ENCODE measurements at places on chromosomes 6 and 20. TPM values are rescaled to one million over a fixed set of nuclear protein-coding genes. Genes with fewer than 3 reads are reported as not detected.

DNA sequence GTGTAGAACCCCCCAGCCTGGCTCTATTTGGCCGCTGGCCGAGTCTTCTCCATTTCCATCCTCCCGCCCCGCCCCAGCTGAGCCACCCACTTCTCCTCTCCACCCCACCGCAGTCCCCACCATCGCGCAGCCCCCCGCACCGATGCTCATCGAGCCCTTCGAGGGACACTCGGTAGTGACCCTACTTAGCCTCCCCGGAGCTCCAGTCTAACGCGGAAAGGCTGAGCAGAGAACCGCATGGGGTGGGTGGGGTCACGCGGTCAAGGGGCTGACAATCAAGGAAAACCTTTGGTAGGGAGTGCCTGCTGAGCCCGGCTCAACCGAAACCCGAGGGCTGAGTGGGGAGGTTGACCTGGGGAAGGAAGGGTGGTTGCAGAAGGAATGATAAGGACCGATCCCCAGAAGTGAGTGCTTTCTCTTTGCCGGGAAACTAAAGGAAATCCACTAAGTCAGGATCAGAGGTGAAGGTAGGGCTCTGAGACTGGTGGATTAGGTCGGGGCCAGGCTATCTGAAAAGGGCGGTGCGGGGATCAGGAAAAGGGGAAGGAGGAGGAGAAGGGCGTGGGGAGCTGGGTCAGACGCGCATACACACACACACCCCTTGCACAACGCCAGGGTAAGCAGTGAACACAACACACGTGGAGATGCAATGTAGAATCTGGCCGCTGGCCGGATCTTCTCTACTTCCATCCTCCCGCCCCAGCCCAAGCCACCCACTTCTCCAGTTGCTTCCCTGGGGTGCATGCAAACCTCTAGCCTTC is 49.8 kb downstream of the CPXM1 start:
- DNase-seq = no peak

DNA sequence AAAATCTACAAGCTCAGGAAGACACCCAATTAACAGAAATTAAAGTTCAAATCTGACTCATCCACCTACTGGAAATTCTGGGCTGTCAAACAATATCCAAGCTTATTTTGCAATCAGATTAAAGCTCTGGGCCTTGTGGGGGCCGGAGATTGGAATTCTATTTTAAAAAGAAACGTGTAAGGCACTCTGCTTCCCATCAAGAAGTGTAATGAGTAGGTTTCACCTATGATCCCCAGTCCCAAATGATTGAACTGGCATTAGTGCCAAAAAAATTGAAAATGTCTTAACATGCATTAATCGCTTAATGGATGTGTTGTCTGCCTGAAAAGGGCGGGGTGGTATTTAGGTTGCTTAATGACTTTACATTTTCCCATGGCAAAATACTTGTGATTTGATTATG is 542.4 kb upstream of the BTBD3 start:
- no peak for DNase-seq

- DNase-seq = no peak
Measured at GRCh38 chr6:6663421-6664135, 75.1 kb downstream of the LY86 start.

GRCh38 chr6:149888093-149888492 is 9.8 kb downstream of the RAET1E start:
- no peak for DNase-seq

DNA sequence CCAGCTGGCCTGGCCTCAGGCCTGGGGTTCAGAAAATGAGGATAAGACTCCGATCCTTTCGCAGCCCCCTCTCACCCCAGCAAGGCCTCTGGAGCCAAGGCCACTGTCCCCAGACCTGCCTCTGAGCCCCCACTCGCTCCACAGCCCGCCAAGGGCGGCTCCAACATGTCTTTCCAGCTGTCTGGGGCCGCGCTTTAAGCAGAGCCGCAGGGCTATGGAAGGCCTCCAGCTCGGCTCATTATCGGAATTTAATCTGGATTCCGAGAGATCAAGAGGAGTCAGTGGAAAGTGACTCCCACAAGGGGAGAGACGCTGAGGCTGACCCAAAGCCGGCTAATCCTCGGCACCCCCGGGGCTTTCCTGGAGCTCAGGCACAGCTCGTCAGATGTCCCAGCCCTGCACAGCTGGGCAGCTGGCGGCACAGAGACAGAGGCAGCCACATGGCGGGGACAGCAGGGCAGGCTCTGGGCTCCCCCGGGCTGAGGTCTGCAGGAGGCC is 41.8 kb downstream of the BMP7 start:
- DNase-seq = no peak

DNA sequence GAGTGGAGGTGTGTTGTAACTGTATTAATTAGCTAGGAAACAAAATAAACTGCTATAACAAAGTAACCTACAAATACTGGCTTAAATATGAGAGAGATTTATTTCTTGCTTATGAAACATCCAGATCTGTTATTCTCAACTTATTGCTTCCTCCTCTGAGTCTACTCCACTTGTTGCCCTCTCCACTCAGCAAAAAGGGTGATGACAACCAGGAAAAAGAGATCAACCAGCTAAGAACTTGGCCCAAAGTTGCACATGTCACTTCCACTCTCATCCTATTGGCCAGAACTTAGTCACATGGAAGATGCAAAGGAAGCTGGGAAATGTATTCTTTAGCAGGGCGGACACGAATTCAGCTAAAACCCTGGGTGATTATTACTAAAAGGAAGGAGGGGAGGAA is 5.2 kb upstream of the TP53RK start:
- no peak for DNase-seq

CYP39A1 gene
- total RNA-seq = 10.5 TPM

- DNase-seq = no peak
Measured at GRCh38 chr6:69128411-69128810, 493.3 kb downstream of the ADGRB3 start.

DNA sequence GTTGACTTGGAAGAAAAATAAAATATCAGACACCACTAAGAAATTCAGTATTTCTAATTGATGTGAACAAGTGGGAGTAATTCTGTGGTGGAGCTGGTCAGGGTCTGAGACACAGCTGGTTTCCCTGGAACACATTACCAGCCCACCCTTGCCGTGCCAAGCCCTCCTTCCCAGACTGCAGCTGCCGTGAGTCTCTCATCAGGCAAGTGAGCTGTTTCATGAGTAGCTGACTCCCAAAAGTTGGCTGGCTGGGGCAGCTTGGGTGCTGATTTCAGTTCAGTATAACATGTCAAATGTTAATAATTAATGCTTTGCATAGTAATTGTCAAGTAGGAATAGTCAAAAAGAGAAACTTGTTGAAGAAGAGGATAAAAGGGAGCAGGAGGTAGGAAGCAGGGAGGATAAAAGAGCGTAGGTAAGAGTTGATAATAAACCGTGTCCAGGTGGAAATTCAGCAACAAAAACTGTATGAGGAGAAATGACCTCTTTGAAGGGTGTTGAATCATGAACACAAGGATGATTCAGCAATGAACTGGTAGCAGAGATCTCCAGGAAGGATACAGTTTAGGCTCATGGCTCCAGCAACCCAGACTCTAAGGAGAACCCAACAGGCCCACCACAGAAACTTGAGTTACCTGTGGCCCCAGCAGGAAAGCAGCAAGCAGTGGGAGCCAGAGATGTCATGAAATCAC is 110.9 kb upstream of the SSTR4 start:
- peak; percentile 26 for DNase-seq

DNA sequence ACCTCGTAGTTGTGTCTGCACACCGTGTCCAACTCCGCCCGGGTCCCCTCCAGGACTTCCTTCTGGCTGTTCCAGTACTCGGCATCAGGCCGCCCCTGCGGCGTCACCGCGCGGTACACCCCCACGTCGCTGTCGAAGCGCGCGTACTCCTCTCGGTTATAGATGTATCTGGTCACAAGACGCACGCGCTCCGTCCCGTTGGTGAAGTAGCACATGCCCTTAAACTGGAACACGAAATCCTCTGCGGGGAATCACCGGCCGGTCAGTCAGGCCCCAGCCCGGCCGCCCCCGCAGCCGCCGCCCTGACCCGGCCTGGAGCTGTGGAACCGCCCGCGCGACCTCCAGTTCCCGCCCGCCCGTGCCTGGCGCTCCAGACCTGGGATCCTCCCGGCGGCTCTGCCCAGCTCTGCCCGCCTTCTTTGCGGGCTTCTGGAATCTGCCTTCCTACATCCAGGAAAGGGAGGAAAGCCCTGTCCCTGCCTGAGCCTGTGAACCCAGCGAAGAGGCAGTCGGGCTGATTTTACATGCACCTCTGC is 1.6 kb downstream of the HLA-DQB1 start:
- DNase-seq = peak; percentile 64

SIRPG gene
- total RNA-seq = not detected

TMEM151B gene
- total RNA-seq = 0.39 TPM

DNA sequence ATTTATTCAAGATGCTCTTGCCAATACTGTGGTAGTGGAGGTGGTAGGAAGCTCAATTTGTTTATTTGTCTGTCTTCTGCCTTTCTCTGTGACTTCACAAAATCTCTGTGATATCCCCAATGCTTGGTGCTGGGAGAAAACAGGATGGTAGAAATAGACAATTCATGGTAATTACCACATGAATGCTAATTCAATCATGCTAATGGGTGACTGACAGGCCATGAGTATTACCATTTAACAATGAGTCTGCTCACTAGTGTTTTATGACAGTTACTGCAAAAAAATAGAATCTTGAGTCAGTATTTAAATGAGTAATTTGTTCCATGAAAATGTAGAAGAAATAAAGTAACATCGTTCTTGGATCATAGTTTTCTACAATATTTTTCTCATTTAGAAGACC is 52.3 kb upstream of the FABP7 start:
- DNase-seq = no peak

DNA sequence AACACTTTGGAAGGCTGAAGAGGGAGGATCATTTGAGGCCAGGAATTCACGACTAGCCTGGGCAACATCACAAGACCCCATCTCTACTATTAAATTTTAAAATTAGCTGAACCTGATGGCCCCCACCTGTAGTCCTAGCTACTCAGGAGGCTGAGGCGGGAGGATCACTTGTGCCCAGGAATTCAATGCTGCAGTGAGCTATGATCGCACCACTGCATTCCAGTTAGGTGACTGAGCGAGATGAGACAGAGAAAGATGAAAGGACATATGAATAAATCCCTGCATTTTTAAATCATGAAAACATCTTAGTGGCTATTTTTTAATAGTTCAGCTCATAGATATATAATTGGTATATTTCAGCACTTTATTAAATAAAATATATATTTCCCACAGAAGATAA is 93.8 kb downstream of the GPR63 start:
- DNase-seq = no peak

PREX1 gene
- 20.4 TPM for total RNA-seq

LRRC1 gene
- total RNA-seq = 1.2 TPM

PRDM13 gene
- not detected for total RNA-seq

- DNase-seq = no peak
Measured at GRCh38 chr6:35294308-35294945, 3.2 kb upstream of the DEF6 start.

DNA sequence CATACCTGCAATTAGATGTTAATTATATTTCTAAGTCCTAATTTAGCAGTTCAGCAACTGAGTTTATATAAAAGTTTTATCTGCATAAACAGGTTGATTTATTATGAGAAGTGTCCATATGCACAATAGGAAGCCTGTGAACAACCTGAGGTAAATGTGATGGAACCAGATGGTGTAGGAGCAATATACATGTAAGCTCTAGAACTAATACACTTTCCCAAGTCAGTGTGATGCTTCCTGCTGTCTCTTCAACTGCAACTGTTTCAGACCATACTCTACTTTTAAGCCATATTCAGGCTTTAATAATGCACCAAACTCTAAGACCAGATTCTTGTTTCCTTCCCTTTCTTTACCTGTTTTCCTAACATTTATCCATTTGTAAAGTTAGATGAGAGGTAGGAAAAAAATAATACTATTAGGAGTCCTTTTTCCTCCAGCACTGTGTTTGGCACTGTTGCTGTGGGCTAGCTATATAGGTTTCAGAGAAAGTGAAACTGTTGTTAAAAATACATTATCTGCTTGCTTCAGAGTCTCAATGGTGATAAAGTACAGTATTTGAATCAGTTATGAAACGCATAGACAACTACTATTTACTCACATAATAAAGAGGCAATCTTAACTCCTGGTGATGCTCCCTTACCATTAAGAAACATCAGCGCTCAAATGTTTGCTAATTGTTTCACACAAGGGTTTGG is 1009.3 kb downstream of the GRIK2 start:
- no peak for DNase-seq

NTSR1 gene
- total RNA-seq = 0.07 TPM

- DNase-seq = no peak
Measured at GRCh38 chr6:19994909-19995308, 157.7 kb downstream of the ID4 start.

- no peak for DNase-seq
Measured at GRCh38 chr6:52231406-52232127, 12.7 kb downstream of the IL17F start.

DNA sequence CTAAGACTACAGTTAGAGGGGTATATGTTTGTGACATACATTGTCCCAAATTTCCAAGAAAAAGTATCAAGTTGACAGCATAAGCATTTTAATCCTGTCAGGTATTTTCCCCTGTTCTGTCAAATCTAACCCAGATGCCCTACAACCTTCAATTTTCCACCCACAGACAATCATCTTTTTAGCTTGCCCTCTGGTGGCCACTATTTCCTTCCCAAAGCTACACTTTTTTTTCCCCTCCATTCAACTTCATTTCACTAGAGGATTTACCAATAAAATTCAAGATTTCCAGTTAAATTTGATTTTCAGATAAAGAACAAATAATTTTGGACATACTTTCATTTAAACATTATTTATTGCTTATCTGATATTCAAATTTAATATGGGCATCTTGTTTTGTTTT is 286.6 kb downstream of the TENT5A start:
- no peak for DNase-seq

GRCh38 chr20:60507087-60507694 is 549.0 kb downstream of the CDH26 start:
- no peak for DNase-seq

DNA sequence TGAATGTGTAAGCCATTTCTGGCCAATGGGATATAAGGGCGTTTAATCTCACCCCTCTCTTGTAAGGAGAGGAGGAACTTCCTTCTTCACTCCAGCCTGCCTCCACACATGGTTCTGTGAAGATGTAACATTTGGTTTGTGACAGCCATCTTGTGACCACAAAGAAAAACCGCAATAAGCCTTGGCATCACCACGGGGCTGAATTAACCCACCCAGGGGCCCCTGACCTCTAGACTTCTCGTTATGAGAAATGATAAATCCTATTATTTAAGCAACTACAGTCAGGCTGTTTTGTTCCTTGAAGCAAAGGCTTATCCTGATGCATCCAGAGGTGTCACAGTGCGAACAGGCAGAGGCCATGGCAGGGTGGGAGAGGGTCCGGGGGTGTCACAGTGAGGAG is 139.7 kb downstream of the CDC5L start:
- no peak for DNase-seq

- DNase-seq = no peak
Measured at GRCh38 chr6:45479834-45480751, 102.4 kb upstream of the SUPT3H start.

SMIM8 gene
- total RNA-seq = 8.6 TPM

- no peak for DNase-seq
Measured at GRCh38 chr6:57135885-57136284, 36.2 kb upstream of the BAG2 start.

CAGE1 gene
- not detected for total RNA-seq

DNA sequence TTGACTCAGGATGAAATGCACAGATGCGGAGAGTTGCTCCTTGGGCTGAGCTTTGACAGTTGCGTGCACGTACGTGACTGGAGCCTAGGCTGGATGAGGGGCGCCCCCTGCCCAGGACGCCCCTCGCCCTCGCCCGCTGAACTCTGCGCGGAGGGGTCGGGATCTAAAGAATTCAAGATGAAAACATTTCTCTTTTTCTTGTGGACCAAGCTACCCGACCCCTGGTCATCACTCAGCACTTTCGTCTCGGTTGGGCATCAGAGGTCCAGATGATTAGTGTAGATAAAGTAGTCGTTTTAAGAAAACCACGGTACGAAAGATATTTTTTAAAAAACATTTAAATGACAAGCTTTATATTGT is 700 bp downstream of the DTD1 start:
- DNase-seq = no peak
